Stimulated activated CD4-positive, alpha-beta T cell treated with anti-CD3 and anti-CD28 coated beads, Interleukin-12 subunit alpha, Interleukin-12 subunit beta, amount 100 ng/mL, for 4 hours (primary cell): ENCODE measurements at places on chromosomes 4 and X.

- DNase-seq, result no peak
These were observed 11.9 kb upstream of the NSUN7 start for GRCh38 chr4:40737879-40738278.

GRCh38 chr4:38178392-38178995 is 218.3 kb downstream of the PTTG2 start:
- DNase-seq, result no peak

DNA sequence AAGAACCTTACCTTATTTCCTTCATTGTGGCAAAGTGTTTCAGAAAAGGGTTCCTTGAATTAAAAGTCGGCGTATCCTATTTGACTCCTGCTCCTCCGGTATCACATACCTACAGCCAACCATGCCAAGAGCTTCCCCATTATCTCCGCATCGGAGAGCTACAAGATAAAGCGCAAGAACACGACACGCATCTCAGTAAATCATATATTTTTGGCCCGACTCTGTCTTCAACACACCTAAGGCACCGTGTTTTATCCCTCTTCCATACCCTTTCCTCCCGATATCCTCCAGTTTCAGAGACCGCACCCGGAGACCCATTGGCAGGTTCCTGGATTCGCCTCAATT is 497 bp upstream of the THAP9 start:
- no peak for DNase-seq

DNA sequence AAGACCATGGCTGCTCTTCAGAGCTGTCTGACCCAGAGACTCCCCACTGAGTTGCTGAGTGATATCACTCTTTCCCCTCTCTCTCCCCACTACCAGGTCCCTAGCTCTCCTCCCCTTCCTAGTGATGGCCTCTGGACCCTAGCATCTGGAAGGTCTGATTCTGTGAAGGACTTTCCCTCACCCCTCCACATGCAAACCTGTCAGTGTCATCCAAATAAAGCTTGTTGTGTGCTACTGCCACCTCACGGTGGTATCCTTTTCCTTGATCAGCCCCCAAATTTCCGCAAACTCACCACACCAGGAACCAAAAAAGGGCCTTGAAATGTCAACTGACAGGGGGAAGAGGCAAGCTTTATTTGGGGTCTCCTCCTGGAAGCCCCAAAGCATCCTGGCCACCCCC is 500.2 kb downstream of the IDS start:
- DNase-seq, result no peak

DNA sequence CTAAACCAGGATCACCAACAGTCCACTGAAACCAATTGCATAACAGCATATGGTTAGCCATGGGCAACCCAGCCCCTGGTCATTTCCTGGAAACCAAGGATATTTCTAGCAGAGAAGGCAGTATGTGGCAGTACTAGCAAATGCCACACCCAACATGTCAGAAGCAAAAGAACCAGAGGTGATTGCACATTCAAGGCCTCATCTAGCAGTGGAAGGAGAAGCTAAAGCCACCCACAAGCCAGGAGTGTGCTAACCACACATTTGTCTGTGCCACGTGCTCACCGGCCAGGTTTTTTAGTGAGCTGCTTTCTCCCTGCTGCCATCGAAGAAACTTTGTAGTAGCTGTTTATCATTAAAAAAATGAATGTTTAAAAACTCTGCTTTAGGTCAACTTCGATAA is 42.0 kb downstream of the TEC start:
- DNase-seq, result no peak

DNA sequence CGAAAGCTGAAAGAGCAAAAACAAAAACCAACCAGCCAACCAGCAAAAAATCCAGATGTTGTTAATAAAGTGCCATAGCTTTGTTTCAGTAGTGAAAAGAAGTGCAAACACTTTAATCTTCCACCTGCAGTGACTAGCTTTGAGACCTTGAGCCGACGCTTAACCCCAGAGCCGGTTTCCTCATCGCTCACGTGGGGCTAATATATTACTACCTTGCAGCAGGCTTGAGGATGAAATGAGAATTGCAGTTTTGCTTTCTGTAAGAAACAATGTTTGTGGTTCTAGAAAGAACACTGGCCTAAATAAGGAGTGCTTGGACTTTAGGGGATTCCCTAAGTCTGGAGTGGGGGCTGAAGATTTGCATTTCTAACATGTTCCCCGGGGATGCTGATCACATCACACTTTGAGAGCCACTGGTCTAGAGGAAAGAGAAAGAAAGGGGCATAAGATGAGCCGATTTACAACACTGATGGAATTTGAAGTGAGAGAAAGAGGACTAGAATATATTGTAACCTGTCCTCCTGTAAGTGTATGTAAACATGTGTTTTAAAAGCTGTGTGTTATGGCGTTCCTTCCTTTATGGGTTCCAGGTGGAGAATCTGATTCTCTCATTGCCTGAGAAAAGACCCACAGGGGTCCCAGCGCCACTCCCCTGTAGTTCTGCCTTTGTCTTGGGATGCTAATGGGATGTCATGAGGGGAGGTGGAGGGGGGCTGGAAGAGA is 1.4 kb downstream of the FGF2 start:
- DNase-seq, result peak; percentile 9

DNA sequence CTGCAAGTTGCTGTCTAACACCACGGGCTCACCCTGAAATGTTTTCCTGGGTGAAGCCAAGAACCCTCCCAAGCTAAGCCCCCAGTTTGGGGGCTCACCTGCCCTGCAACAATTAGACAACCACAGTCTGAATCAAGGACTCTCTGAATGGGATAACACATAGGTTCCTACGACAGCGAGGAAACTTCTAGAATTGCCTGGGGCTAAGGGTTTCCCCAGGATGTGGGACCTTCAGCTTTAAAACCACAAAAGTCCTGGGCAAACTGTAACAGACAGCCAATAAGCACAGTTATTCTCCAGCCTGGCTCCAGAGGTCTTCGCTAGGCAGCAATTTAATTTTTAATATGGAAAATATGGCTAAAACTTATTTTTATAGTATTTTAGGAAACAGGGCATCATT is 162.6 kb downstream of the PRKX start:
- no peak for DNase-seq

GRCh38 chrX:53440101-53440500 is 5.9 kb upstream of the HSD17B10 start:
- no peak for DNase-seq

DNA sequence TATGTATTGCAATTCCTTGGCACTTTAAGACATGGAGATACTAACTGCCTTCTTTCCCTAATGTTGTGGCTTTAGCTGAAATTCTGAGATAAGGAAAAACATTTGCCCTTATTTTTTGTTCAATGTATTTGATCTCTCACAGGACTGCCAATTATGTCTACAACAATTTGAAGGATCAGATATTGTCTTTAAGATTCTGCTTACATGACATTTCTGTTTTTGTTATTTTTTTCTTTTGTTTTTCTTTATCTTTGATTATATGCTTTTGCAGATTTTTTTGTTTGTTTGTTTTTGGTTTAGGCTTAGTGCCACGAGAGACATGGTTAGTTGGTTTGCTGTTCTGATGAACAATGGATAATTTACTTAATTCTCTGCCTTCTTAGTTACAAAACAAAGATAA is 303.3 kb downstream of the TECRL start:
- DNase-seq, result no peak

GRCh38 chr4:78953769-78954666 is 14.8 kb upstream of the PAQR3 start:
- DNase-seq, result no peak
